ENCODE measurements at places on chromosomes 3 and 15.

DNA sequence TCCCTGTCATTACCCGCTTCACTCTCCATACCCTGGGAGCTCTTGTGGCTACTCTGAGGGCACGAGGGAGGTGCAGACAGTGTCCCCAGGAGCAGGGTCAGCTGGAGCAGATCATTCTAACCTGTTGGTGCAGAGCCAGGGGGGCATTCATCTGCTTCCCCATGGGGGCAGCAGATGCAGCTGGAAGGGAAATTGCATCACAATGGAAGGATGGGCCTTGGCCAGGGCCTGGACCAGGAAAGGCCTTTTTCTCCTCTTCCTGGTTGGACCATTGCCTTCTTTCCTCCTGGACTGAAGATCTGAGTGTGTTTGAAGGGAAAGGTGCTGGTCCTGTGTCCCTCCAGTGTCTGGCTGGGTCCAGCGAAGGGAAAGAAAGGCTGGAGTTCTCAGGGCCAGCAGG is 55.7 kb downstream of the EPHB1 start:
- DNase-seq = no peak

DNA sequence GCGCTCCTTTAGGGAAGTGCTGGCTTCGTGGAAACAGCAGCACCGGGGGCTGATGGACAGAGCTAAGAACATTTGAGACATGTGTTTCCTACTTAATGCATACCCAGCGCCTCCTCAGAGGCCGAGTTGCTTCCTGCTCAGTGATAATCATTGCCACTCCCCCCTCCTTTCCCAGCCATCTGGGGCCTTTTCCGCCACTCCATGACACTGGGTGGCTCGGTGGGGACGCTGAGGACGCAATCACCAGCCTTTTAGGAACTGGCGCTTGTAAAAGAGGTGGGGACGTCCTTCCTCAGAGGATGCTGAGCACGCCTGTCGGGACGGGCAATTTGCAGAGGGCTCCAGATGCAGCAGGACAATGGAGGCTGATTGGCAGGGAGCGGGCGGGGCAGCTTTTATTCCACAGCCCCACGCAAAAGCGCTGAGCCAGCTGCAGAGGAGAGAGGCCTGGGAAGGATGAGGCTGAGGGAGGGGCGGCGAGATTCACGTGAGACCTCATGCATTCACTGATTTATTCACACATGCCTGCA is 22.2 kb upstream of the IQSEC1 start:
- DNase-seq = no peak

DNA sequence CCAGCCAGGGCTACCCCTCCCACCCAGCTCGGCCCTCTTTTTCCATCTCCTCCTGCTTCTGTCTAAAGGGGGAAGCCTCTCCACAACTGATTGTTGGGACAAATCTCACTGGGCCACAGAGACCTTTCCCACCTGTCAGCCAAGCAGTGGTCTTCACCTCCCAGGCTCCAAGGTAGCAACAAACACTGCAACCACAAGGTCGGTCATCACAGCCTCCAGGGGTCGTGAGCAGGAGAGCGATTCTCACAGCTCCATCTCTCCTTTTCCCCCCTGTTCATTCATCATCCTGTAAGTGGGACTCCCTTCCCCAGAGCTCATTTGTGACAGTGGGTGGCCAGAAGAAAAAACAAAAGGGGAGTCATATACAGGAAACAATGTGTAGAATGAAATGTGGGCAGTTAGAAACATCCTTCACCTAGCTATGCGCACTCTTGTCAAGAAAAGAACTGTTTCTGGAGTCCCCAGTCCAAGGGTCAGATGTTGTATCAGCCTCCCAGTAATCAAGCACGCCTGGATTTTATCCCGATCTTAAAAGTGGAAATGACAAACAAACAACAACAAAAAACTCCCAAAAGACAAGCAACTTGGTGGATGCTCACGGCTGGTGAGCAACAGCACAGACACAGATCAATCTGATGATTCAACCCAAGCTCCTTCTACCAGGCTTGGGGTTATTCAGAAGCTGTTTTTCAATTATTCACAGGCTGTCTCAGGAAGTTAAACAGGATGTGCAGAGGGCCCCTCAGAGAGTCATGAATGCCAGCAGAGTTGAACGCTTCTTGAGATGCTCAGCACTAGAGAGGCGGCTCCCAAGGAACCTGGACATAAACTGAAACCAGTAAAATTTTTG is 22.4 kb downstream of the LYZL4 start:
- DNase-seq = no peak

DNA sequence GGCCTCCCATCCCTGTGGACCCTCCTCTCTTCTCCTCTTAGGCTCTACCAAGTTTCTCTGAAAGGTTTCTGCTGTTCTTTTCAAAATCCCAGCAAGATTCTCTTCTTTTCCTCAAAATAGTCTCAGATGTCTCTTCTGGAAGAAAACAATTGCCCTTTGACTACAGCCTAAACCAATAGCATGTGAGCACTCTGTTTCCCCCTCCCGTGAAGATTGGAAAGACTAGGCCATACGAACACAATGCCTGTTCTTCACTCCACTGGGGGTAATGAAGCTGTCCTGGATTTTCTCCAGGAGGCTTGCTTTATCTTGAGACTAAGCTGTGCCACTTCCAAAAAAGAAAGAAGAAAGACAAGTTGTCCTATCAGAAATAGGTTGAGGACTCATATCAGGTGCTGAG is 178.7 kb upstream of the MCTP2 start:
- DNase-seq = no peak

DNA sequence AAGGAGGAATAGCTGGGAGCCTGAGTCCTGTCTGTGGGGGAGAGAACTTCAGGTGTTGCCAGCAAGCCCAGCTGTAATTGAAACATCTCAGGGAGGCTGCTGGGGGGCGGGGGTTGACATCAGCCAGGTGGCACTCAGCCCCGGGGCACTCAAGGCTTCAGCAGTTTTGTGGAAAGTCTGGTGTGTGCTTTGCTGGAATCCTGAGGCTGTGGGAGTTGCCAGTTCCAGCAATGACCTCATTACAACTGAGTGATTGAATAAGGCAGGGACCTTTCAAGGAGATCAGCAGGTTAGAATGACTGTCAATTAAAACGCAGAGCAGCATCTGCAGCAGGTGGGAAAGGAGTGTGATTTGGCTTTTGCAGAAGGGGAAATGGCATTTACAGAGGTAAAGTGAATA is 75.7 kb downstream of the FAM43A start:
- peak; percentile 80 for DNase-seq
